ENCODE measurements at places on chromosomes 12 and 14.

DNA sequence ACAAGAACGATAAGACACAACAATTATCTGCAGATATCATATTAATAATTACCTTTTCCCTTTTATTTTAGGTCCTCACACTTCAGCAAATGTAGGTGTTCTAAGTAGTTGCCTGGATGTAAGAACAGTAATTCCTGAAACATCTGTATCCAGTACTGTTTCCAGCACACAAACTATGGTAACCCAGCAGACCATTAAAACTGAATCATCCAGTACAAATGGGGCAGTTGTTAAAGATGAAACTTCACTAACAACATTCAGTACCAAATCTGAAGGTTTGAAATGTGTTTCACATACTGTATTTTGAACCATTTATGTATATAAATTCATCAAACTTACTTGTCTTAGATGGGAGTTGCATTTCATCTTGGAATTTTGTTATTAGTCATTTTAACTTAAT is 31.0 kb downstream of the HCFC2 start:
- H3K4me3 ChIP-seq: no peak overlapping the region
- no peaks in the 10 kb centered on the region for H3K27me3 ChIP-seq
- DNase-seq: no peak
- peaks cover 4% of the 10 kb centered on the region for H3K4me1 ChIP-seq
- no peak overlapping the region for H3K27ac ChIP-seq

DNA sequence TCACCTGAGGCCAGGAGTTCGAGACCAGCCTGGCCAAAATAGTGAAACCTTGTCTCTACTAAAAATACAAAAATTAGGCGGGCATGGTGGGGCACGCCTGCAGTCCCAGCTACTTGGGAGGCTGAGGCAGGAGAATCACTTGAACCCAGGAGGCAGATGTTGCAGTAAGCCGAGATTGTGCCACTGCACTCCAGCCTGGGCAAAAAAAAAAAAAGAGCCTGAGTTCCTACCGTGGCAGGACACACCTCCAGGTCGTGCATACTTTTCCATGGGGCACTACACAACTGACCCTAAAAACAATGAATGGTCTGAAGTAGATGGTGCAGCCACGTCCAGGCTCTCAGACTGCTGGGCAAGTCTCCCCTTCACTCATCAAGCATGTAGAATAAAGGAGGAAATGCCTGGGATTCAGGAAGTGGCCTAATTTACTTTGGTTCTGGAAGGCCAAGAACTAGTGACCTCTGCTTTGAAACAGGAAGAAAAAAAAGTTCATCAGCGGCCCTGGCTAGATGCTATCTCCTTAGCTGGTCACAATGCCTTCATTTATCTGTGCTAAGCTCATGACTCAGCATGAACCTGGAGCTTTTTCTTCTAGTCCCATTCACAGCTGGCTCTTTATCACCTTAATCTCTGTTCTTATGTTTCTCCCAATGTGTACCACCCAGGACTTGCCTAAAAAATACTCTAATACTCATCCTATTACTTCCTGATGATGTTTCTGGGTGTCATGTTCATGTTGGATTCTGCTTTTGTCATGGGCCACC is 55.8 kb upstream of the OR6J1 start:
- no peak overlapping the region for H3K27ac ChIP-seq
- no peaks in the 10 kb centered on the region for H3K36me3 ChIP-seq
- no peak for DNase-seq

DNA sequence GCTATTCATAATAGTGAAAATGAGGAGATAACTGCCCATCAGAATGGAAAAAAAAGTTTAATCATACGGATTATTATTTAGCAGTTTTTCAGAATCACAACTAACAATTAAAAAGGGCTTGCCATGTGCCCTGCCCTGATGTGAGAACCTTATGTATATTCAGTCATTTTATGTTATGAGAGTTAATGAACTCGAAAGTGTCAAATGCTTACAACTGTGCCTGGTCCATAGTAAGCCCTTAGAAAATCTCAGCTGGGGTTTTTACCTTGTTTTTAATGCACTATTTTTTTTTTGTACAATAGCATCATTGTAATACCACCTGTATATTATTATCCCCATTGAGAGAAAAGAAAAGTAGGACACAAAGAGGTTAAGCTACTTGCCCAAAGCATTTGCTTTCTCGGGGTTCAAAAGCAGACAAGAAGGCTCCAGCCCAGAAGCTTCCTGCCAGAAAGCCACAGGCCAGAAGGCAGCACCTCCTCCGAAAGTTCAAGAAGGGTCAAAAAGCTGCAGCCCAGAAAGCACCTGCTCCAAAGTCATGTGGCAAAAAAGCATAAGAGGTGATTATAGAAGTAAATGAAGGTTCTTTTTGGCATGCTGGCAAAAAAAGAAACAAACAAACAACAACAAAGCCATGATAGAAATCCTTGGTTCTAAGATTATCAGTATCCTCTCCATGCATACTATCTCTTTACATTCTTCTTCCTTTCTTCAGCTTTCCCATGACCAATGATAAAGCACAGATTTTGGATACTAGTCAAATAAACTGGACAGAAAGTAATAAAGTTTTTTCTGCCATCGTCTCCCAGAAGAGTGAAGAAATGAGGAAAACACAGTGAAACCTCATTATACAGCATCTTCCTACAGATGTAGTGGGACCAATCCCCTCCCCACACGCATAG is 59.1 kb upstream of the NAP1L1 start:
- no peak for DNase-seq
- no peak overlapping the region for H3K4me3 ChIP-seq
- H3K36me3 ChIP-seq: peaks cover 3% of the 10 kb centered on the region
- H3K4me1 ChIP-seq: peaks cover 3% of the 10 kb centered on the region

DNA sequence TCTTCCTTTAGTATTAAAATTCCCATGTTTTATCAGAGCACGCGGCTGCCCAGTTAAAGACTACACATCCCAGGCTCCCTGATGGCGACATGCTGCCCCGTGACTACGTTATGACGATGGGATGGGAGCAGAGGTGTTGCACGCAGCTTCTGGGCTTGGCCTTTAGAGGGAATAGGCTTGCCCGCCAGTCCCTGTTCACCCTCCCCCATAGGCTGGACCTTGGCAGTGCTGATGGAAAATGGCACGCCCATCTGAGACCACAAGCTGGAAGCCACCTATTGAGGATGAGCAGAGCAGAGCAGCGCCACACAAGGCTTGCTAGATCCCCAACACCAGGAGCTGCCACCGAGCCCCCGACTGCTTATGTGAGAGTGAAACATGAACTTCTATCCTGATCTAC is 24.7 kb downstream of the TTC7B start:
- no peak overlapping the region for H3K4me3 ChIP-seq
- peaks cover 15% of the 10 kb centered on the region for H3K4me1 ChIP-seq
- no peak for DNase-seq
- H3K27ac ChIP-seq: no peak overlapping the region
- no peaks in the 10 kb centered on the region for H3K36me3 ChIP-seq

GRCh38 chr12:19550626-19551025 is 111.3 kb downstream of the AEBP2 start:
- no peaks in the 10 kb centered on the region for H3K27me3 ChIP-seq
- no peak overlapping the region for H3K27ac ChIP-seq
- H3K4me1 ChIP-seq: peaks cover 6% of the 10 kb centered on the region
- no peak overlapping the region for H3K4me3 ChIP-seq
- no peak for DNase-seq

DNA sequence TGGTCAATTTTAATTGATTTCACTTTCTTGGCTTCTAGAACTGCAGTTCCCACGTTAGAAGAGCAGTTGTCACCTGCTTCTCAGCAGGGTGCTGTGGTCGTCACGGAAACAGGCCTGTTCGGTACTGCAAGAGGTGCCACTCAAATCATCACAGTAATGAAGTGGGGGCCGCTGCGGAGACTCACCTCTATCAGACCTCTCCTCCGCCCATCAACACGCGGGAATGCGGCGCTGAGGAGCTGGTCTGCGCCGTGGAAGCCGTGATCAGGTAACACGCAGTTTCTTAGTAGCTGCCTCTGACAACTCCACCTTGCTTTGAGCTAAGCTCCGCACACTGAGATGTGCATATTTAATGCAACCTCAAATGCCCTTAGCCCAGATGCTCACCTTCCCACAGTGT is 107.2 kb downstream of the UNC79 start:
- no peak overlapping the region for H3K4me3 ChIP-seq
- H3K4me1 ChIP-seq: no peaks in the 10 kb centered on the region
- peak; percentile 4 for DNase-seq
- no peaks in the 10 kb centered on the region for H3K36me3 ChIP-seq
- peaks cover 6% of the 10 kb centered on the region for H3K27me3 ChIP-seq

DNA sequence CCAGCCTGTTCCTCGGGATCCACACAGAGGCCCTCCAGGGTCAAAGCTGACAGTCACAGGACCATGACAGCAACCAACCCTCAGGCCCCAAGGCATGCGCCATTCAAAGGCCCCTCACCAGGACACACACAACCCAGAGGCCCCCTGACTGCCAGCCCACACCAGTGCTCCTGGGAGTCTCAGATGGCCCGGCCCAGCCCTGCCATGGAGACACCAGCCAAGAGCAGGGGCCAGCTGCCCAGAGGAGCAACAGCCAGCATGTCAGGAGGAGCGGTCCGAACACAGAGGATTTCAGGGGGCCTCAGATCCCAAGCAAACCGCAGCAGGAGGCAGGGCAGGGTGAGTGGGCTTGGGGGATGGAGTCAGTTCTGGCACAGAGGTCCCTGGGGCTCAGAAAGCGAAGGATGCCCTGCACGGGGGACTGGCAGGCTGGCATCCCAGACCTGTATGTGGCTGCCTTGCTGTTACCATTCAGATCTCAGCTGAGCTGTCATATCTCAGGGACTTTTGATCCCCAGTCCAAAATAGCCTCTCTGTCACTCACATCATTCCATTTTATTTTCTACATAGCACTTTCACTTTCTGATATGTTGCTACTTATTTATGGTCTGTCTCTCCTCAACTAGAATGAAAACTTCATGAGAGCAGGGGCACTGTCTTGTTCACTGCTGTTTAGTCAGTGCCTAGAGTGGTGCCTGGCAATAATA is 4.8 kb downstream of the TMEM229B start:
- H3K27me3 ChIP-seq: peaks cover 11% of the 10 kb centered on the region
- no peak for DNase-seq
- no peaks in the 10 kb centered on the region for H3K36me3 ChIP-seq
- peak overlapping the region; percentile 59 for H3K27ac ChIP-seq
- H3K4me1 ChIP-seq: peaks cover 19% of the 10 kb centered on the region

DNA sequence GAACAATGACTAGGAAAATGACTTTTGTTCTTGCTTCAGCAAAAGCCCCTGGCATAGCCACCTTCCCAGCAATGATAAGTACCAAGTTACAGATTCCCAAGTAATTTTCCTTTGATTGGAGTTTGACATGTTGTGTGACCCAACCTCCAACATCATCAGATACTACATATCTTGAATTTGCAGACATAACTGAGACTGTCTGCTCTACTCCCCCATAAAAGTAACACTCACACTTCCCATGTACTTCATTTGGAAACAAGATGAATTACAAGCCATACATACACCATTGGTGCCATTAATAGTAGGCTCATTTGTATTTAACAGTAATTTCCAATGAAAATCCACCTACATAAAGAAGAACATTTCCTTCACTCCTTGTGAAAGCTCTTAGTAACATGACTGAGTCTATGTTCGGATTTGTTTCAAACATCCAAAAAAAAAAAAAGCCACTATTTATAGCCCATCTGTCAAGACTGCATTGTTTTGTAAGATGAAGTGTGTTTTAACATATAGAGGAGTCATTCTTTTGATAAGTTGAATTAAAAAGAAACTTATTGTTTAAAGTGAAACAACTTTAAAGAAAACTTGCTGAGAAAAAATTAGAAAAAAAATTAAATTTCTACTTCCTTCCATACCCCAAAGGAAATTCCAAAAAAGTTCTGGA is 12.0 kb upstream of the SLCO1A2 start:
- no peak overlapping the region for H3K4me3 ChIP-seq
- no peaks in the 10 kb centered on the region for H3K4me1 ChIP-seq
- no peaks in the 10 kb centered on the region for H3K36me3 ChIP-seq

DNA sequence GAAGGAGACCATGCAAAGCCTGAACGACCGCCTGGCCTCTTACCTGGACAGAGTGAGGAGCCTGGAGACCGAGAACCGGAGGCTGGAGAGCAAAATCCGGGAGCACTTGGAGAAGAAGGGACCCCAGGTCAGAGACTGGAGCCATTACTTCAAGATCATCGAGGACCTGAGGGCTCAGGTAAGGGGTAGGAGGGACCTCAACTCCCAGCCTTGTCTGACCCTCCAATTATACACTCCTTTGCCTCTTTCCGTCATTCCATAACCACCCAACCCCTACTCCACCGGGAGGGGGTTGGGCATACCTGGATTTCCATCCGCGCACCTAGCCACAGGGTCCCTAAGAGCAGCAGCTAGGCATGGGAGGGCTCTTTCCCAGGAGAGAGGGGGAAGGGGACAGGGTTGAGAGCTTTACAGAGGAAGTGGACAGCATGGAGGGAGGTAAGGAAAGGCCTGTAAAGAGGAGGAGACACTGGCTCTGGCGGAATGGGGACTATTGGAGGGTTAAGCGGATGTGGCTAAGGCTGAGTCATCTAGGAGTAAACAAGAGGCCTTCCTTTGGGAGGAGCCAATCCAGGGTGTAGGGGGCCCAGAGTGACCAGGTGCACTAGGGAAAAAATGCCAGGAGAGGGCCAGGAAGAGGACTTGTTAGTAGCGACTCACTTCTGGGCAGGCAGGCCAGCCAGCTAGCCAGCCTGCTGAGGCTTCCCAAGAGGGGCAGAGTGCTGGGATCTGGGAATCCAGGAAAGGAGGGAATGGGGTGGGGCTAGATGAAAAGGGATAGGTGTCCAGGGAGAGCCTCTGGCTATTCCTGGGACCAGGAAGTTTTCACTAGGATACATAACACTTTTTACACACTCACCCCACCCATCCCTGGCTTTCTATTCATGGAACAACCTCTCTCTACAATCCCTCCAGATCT is 754 bp downstream of the KRT18 start:
- DNase-seq: peak; percentile 23
- peak overlapping the region; percentile 78 for H3K27ac ChIP-seq
- H3K4me1 ChIP-seq: peaks cover 63% of the 10 kb centered on the region

Measured in nephron progenitor cell (in vitro differentiated cells).